ENCODE measurements at places on chromosomes 4 and X.

GRCh38 chrX:9867226-9867625 is 81.0 kb downstream of the SHROOM2 start:
- no peak for DNase-seq

DNA sequence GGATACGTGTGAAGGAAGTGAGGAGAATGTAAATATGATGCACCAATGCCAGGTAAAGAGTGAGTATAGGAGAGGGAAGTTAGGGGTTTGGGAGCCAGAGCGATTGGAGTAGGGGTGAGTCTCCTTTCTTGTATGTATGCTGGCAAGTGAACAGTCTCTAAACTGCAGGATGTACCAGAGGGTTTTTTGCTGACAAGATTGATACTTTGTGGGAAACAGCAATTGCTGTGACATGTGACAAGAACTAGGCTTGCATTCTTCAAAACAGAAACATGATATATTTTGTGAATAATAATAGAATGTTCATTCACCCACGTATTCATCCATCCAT is 706 bp downstream of the CHIC1 start:
- DNase-seq = no peak

DNA sequence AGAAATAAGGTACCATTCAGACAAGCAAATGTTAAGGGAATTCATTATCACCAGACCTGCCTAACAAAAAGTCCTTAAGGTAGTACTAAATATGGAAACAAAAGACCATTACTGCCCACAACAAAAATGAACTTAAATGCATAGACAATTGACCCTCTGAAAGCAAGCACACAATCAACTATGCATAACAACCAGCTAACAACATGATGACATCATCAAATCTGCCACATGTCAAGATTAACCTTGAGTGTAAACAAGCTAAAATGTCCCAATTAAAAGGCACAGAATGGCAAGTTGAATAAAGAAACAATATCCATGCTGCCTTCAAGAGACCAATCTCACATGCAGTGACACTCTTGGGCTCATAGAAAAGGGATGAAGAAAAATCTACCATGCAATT is 160.7 kb upstream of the CPXCR1 start:
- no peak for DNase-seq

- DNase-seq = no peak
Measured at GRCh38 chrX:129836827-129837226, 6.9 kb downstream of the ZDHHC9 start.

DNA sequence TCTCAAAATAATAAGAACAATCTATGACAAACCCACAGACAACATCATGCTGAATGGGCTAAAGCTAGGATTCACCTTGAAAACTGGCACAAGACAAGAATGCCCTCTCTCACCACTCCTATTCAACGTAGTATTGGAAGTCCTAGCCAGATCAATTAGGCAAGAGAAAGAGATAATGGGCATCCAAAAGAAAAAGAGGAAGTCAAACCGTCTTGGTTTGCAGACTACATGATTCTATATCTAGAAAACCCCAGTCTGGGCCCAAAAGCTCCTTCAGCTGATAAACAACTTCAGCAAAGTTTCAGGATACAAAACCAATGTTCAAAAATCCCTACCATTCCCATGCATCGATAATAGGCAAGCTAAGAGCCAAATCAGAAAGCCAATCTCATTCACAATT is 59.0 kb downstream of the CHM start:
- no peak for DNase-seq

DNA sequence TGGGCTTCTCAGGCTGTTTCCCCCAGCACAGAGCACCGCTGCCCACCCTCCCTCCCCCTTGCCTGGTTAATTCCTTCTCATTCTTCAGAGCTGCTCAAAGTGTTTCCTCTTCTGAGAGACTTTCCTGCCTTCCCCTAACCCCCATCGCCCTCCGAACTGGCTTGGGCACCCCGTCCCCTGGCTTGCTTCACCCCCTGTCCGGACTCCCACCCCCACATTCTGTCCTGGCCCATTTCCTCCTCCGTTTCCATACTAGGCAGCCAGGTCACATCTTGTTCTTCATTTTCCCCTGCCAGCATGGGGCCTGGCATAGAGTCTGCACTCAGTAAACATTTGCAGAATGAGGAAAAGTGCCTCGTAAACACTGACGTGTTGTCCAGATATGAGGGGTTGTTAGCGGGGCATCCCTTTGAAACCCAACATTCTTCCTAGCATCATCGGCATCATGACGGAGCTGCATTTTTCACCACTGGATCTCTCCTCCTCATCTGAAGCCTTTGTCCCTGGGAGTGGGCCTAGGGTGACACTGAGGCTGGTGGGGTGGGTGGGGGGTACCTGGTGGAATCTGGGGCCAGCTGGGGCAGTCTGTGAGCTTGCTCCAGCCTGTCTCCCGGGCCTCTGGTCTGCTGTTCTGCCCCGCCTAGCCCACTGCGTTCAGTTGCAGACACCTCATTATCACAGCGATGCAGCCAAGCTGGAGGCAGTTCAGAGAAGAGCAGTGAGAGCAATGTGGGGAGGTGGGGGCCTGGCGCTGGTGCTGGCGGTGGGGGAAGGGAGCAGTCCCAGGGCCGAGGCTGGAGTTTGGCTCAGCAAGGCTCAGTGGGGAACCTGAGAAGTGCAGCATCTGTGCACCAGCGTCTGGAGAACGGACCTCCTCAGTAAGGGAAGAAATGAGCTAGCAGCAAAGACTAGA is 149.4 kb upstream of the PJA1 start:
- DNase-seq = no peak

- DNase-seq = no peak
Measured at GRCh38 chrX:12443534-12444098, 305.3 kb downstream of the FRMPD4 start.

- no peak for DNase-seq
Measured at GRCh38 chr4:109914322-109914721, 1.6 kb downstream of the EGF start.

DNA sequence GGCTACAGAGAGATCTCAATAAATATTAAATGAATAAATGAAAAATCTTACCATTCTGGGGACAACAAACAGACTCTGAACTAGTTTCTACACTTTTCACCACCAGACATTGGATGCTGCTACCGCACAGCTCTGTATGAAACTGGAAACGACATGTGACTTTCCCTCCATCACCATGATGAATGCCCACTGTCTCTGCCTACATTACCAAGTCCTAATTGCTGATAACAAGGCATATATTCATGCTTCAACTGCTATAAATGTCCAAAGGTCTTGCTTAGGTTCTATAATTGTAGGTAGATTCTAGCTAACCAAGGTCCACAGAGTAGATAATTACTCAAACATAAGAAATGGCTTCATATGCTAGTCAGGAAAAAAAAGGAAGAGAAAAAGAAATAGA is 399.4 kb upstream of the ADGRL3 start:
- no peak for DNase-seq

- no peak for DNase-seq
Measured at GRCh38 chrX:67610282-67610681, 66.5 kb downstream of the AR start.

- DNase-seq = peak; percentile 11
Measured at GRCh38 chrX:134849390-134849789, 141.4 kb upstream of the SMIM10 start.

GRCh38 chr4:77349796-77350195 is 192.8 kb downstream of the CCNG2 start:
- DNase-seq = peak; percentile 74

DNA sequence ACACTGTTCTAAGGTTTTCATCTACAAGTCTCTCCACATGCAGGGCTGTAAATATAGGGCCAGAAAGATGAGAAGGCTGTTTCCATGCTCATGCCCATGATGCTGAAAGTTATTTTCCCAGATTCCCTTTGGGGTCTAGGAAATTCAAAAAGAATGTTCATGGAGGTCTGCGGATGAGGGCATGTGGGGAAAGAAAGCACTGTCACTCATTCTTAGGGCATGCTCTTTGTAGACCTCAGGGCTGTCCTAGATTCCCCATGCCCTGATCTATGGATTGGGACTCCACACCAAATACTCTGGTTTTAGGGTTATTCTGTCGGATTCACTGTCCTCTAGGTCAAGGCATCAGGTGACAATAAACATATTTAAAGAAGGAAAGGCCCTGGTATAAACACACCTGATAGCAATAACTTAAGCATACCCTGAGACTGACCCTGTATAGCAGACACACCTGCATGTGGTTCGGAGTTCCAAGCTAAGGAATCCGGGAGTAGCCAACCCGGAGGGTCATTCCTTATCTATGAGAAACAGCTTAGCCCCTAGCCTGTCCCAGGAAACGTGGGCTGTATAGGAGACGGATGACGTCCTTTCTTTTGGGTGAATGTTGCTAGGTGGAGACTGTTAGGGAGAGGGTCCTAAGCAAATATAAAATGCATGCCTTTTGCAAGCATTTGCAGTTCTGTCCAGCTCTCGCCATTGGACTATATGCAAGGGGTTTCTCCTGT is 37.6 kb downstream of the LNX1 start:
- no peak for DNase-seq

- DNase-seq = peak; percentile 3
Measured at GRCh38 chr4:146450524-146450923, 71.2 kb downstream of the SLC10A7 start.

- DNase-seq = no peak
Measured at GRCh38 chr4:163556650-163557391, 62.3 kb downstream of the TMA16 start.

GRCh38 chr4:62517716-62518115 is 1317.6 kb downstream of the ADGRL3 start:
- DNase-seq = no peak

- peak; percentile 55 for DNase-seq
Measured at GRCh38 chrX:139106069-139106468, 394.6 kb upstream of the FGF13 start.

- DNase-seq = no peak
Measured at GRCh38 chr4:24369507-24370029, 214.8 kb downstream of the DHX15 start.

DNA sequence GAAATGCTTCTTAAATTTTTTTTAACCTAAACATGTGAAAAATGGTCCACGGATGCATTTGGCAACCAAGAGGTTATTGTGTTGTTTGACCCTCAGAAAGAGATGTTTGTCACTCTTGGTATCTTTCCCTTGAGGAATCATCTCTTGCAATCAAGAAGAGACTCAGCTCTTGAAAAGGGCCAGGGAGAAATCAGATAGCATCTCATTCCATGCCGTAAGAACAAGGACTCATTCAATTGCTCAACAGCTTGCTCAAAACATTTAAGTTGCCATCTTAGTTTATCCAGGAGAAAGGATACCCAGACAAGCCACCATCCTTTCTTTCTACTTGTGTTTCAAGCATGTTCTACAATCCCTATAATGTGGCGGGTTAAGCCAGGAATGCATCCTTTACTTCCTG is 209.5 kb upstream of the LNX1 start:
- no peak for DNase-seq

DNA sequence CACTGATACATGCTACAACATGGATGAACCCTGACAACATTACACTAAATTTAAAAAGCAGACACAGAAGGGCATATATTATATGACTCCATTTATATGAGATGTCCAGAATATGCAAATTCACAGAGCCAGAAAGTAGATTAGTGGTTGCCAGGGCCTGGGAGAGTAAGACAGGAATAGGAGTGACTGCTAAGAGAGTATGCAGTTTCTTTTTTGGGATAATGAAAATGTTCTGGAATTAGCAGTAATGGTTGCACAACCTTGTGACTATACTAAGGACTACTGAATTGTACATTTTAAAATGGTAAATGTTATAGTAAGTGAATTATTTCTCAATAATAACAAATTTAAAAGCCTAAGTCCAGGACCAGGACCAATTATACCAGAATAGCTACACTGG is 29.5 kb upstream of the NUP54 start:
- no peak for DNase-seq

- no peak for DNase-seq
Measured at GRCh38 chr4:184812199-184812542, 13.6 kb downstream of the ACSL1 start.

- DNase-seq = no peak
Measured at GRCh38 chr4:8435656-8436121, 4.8 kb downstream of the ACOX3 start.

DNA sequence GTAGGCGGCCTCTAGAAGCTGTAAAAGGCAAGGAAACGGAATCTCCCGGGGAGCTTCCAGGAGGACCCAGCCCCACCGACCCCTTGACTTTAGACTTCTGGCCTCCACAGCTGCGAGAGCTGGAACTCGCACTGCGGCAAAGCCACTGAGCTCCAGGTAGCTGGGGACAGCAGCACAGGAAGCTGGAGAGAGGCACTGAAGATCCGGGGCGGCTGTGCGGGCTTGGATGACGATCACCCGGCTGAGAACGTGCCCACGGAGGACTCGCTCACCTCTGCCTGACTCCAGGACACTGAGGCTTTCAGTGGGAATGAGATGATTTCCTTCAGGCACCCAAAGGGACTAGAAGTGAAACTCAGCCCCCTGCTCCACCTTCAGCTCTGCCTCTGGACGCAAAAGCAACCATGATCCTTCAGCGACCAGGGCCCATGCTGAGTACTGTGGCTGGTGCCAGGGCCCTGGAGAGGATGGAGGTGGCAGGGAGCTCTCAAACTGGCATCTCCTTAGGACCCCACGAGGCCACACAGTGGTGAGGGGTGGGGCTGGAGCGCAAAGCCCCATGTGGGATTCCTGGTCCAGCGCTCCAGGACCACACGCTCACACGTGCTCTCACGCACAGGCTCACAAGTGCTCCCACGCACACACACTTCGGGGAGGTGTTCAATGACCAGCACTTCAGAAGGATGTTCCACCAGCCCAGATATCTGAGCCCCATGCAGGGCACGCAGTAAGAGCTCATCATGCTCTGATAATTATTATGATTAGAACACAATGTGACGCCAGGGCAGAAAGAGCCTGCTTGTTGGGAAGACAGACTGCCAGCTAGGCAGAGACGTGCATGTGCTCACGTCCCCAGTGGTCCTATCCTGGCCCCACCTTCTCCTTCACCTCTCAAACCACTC is 47.2 kb downstream of the ADRA2C start:
- DNase-seq = no peak

DNA sequence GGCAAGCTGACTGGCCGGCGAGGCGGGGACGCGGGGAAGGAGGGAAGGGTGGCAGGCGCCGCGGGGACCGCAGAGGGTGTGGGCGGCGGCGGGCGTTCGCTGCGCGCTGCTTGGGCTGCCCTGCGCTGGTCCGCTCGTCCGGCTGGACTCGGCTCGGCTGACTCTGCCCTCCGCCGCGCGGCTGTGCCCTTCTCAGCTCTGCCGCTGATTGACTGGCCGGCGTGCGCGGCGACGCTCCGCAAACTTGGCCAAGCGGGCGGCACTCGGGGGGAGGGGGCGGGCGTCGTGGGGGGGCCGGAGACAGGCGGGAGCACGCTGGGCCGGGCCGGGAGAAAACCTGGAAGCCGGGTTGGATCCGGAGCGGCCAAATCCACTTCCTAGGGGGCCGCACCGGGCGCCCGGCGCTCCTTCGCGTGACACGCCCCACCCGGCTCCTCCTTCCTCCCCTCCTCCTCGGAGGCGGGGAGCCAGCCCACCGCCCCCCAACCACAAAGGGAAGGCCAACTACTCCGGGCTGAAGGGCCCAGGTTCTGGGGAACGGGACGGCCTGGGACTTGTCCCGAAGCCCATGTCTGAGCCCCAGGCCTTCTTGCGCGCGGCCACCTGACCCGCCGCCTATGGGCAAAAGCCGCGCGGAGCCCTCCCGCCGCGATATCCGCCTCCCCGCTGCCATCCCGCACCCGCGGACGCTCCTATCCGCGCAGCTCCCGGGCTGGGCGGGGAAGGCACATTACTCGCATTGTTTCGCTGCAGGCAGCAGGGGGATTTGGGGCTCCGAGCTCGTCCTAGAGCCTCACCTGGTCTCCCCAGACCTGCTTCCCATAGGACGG is at the start of gene GPC4:
Gene GPC4 (minus strand): TSS at position 214 of the 830 bp plus-strand sequence. CDS start 524 bp downstream, outside the sequence.
- DNase-seq = peak; percentile 58
